ENCODE measurements at places on chromosomes 5 and 9. TPM values are rescaled to one million over a fixed set of nuclear protein-coding genes. Genes with fewer than 3 reads are reported as not detected.

OLFML2A gene
- total RNA-seq = 0.49 TPM

CENPK gene
- total RNA-seq = 2.6 TPM

GDNF gene
- total RNA-seq = not detected

SLC28A3 gene
- under 0.01 TPM for total RNA-seq

AGTPBP1 gene
- total RNA-seq = 14.9 TPM

PLAC8L1 gene
- not detected for total RNA-seq

IL9 gene
- total RNA-seq = not detected

SLC24A2 gene
- total RNA-seq = not detected

PTCD2 gene
- 7.0 TPM for total RNA-seq

NDUFA8 gene
- 31.6 TPM for total RNA-seq

FPGS gene
- total RNA-seq = 24.9 TPM

LOX gene
- total RNA-seq = 226 TPM

DMRT3 gene
- not detected for total RNA-seq

SLIT3 gene
- 13.2 TPM for total RNA-seq

TAF11L10 gene
- total RNA-seq = not detected

WDR38 gene
- not detected for total RNA-seq

PCDHB14 gene
- total RNA-seq = 0.54 TPM

NUTM2G gene
- total RNA-seq = not detected

GZMA gene
- not detected for total RNA-seq

SPATA31E1 gene
- not detected for total RNA-seq

SLC36A3 gene
- not detected for total RNA-seq

FAM13B gene
- 6.8 TPM for total RNA-seq

ANKRD34B gene
- not detected for total RNA-seq

PCDHGA12 gene
- 27.1 TPM for total RNA-seq

LCN12 gene
- total RNA-seq = not detected

CCDC180 gene
- total RNA-seq = under 0.01 TPM

PAXX gene
- total RNA-seq = 29.2 TPM

SPINK6 gene
- not detected for total RNA-seq

TTLL11 gene
- 5.5 TPM for total RNA-seq

WNK2 gene
- total RNA-seq = not detected

CD72 gene
- total RNA-seq = 0.32 TPM

CER1 gene
- not detected for total RNA-seq

CNTNAP3B gene
- total RNA-seq = 4.5 TPM

SLC34A3 gene
- total RNA-seq = not detected

PRRC1 gene
- 63.3 TPM for total RNA-seq

TAS2R1 gene
- total RNA-seq = not detected

CRB2 gene
- total RNA-seq = not detected

CDX1 gene
- total RNA-seq = not detected

Data from cardiac atrium fibroblast (primary cell).